Progenitor cell of endocrine pancreas (in vitro differentiated cells): ENCODE measurements at places on chromosomes 4 and X. TPM values are rescaled to one million over a fixed set of nuclear protein-coding genes. Genes with fewer than 3 reads are reported as not detected.

The RASL11B gene
- 9.3 and 9.7 TPM in 2 replicates for total RNA-seq

The CITED1 gene
- 1.1 and 2.0 TPM in 2 replicates for total RNA-seq

The SLC4A4 gene
- total RNA-seq: 281 and 286 TPM in 2 replicates

The PRKG2 gene
- total RNA-seq: 2.9 and 3.3 TPM in 2 replicates

GRCh38 chrX:100663642-100664041, 19.6 kb downstream of the SRPX2 start:
- no peak overlapping the region for H3K4me3 ChIP-seq
- no peaks in the 10 kb centered on the region for H3K27me3 ChIP-seq
- H3K36me3 ChIP-seq: no peaks in the 10 kb centered on the region
- DNase-seq: no peak
- H3K4me1 ChIP-seq: peaks cover 3% of the 10 kb centered on the region

DNA sequence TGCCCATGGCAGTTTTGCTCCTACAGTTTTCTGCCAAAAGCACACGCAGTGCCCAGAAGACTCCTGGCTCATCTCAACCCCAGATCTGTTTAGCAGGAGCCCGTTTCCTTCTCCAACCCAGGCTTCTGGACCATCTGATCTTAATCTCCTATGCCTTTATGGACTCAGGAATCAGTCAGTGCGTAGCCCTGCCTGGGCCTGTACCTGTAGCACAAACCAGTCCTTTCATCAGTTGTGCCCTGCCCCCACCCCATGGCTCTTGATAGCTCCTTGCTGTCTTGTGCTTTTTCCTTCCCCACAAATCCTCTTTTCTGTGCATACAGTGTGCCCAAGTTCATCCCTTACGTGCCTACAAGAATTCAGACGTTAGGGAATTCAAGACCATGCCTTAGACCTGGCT, 1.5 kb downstream of the ZNF718 start:
- H3K36me3 ChIP-seq: peaks cover 12% of the 10 kb centered on the region
- no peaks in the 10 kb centered on the region for H3K27me3 ChIP-seq
- peaks cover 10% of the 10 kb centered on the region for H3K4me1 ChIP-seq
- DNase-seq: no peak
- peak overlapping the region; percentile 99 for H3K27ac ChIP-seq

DNA sequence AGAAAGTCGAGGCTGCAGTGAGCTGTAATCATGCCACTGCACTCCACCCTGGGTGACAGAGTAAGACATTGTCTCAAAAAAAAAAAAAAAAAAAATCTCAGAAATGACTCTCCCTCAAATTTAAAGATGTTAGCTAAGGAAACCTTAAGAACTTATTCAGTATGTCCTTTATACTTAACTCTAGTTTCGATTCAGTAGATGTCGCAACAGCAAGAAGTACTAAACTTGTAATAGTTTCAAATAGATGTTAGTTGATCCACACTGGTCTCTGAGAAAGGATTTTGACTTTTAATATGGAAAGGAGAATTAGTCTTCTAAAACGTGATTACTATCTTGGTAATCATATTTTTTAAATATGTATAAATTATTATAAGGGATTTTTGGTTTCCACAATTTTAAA, 29.6 kb downstream of the NKX3-2 start:
- no peak overlapping the region for H3K4me3 ChIP-seq
- peaks cover 13% of the 10 kb centered on the region for H3K27me3 ChIP-seq
- no peaks in the 10 kb centered on the region for H3K4me1 ChIP-seq
- H3K36me3 ChIP-seq: no peaks in the 10 kb centered on the region

GRCh38 chr4:7261087-7261486, 68.7 kb downstream of the SORCS2 start:
- no peak overlapping the region for H3K4me3 ChIP-seq
- no peaks in the 10 kb centered on the region for H3K4me1 ChIP-seq
- H3K36me3 ChIP-seq: no peaks in the 10 kb centered on the region
- H3K27ac ChIP-seq: no peak overlapping the region
- H3K27me3 ChIP-seq: peaks cover 11% of the 10 kb centered on the region

DNA sequence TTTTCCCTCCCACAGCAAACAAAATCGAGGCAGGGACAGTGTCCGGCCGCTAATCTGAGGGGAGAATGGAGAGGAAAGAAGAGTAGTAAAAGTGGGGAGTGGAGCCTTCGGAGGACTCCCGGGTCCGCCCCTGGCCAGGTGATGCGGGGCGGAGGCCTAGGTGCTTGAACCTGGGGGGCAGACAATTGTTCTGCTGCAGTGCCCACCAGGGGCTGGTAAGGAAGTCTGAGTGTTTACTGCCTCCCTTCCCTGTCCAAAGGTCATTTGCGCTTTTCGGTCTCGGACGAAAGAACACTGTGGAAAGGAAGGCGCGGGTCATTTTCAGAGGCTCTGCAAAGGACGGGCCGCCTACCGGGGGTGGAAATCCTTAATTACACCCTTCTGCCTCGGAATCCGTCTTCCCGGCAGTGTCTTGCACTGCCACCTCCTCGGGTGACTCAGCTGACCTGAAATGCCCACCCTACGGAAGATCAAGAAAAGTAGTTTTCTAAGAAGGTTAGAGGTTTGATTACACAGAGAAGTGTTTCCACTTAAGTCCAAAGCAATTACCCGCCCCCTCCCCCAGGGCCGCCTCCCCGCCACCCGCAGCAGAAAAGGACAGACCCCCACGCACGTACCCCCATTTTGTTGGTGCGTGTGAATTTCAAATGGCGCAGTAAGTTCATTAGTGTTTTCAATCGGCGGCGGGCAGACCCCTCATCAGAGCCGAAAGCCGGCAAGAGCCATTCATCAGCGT, 99.9 kb upstream of the TENM3 start:
- H3K27me3 ChIP-seq: peaks cover 80% of the 10 kb centered on the region
- DNase-seq: no peak
- H3K4me3 ChIP-seq: peak overlapping the region; percentile 83
- peaks cover 17% of the 10 kb centered on the region for H3K4me1 ChIP-seq
- H3K27ac ChIP-seq: peak overlapping the region; percentile 74

GRCh38 chr4:120915336-120915735, 7.2 kb downstream of the PRDM5 start:
- DNase-seq: no peak
- no peaks in the 10 kb centered on the region for H3K27me3 ChIP-seq
- H3K4me1 ChIP-seq: peaks cover 12% of the 10 kb centered on the region
- H3K27ac ChIP-seq: no peak overlapping the region
- H3K36me3 ChIP-seq: no peaks in the 10 kb centered on the region

GRCh38 chr4:69070590-69070989, 25.7 kb upstream of the UGT2B7 start:
- no peak overlapping the region for H3K27ac ChIP-seq
- no peaks in the 10 kb centered on the region for H3K36me3 ChIP-seq
- no peaks in the 10 kb centered on the region for H3K27me3 ChIP-seq
- DNase-seq: no peak
- H3K4me1 ChIP-seq: no peaks in the 10 kb centered on the region
